ENCODE measurements at places on chromosomes 1 and 21.

DNA sequence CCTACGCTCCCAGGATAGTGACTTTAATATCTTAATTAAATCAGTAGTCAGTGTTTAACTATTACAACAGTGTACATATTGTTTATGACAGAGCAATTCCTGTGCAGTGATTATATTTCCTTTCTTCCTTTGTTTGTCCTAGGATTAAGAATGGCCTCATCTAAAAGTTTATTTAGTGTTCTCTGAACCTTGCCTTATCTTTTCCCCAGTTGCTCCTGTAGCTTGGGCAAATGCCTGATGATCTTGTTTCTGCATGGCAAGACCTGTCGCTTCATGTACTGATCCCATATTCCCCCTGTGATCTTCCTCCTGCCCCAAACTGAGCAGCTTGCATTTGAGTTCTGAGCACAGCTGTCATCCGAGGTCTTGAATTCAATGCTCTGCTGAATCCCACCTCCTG lies 69.1 kb upstream of the STUM start:
- DNase-seq: no peak

- DNase-seq: no peak
Observed at GRCh38 chr1:160724465-160725242, 13.0 kb upstream of the CD48 start.

DNA sequence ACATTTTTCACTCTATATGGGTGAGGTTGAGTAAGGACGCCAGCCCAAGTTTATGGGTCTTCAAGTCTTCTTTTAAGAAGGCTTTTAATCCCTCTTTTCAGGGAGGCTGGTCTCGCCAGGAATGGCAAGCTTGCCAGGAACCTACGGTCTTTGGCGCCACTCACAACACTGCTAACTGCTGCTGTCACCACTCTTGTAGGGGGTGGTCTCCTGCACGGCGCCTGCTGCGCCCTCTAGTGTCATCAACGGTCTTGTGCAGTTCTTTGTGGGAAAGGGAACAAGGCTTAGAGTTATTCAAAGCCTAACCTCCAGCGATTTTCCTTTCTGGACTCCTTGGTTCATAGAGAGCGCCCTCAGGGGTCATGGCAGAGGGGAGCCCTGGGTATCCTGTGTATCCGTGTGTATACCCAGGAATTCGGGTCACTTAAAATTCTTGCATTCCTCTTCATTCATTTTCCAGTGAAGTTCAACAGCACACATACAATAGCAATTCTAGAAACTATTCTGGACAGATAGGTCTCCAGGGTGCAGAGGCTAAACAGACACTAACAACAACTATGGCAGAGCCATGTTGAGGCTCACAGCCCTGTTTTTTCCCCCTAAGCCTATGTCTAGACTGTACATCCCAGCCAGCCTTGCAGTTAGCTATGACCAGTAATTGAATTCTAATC lies 392.8 kb upstream of the CAMK1G start:
- DNase-seq: peak; percentile 21

GRCh38 chr1:54409156-54410142 lies 3.3 kb upstream of the SSBP3 start:
- DNase-seq: peak; percentile 56

- no peak for DNase-seq
Observed at GRCh38 chr1:36149973-36150295, 648 bp upstream of the TRAPPC3 start.
